BE2C (cell line): ENCODE measurements at places on chromosomes 7 and 10.

DNA sequence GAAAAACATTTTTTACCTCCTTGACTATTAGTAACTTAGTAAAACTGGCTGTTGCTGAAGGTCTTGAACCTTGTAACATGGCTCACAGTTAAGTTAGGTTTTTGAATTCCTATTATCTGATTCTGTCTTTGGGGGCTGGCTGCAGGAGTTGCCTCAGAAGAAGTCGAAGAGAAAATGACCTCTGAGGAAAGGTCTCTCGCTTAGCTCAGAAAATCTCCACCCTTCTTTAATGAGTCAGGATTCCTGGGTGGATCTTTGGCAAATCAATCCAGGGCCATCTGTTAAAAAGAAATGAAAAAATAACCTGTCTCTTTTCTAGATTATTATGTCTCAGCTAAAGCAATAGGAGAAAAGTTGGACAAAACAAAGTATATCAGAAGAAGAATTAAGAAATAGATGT is 267.8 kb upstream of the SEMA3C start:
- DNase-seq, result no peak

DNA sequence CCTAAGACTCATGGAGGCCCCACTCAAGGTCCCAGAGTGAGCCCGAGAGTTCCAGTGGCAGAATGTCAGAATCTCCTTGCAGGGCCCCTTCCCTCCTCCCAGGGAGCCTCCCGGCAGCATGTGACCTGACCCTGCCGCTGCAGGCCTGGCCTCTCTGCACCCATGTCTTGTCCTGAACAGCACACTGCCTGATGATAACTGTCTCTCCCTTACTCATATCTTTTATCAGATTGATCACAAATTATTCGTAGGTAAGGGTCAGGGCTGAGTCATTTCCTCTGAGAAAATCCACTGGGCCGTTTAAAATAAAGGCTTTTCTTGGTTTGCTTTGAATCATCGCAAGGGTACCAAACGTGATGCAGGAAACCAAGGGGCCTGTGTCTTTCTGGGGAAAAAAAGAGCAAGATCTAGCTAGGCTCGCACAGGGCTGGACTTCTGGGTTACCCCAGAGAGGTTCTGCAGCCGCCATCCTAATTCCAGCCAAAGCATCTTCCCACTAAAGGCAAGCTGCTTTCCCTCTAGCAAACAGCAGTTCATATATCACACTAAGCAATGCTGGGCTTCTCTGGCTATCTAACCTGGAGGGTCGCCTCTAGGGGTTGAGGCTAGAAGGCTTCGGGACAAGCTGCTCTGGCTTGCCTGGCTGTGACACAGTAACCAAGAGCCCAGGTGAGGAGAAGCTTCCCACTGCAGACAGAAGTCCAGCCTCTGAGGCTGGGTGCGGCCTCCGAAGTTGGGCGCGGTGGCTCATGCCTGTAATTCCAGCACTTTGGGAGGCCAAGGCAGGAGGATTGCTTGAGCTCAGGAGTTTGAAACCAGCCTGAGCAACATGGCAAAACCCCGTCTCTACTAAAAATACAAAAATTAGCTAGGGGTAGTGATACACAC is 104.9 kb downstream of the SPDYE5 start:
- no peak for DNase-seq

GRCh38 chr7:100728196-100728595 is 5.2 kb upstream of the ZAN start:
- no peak for DNase-seq

GRCh38 chr7:138587485-138587884 is 113.7 kb downstream of the SVOPL start:
- no peak for DNase-seq

- no peak for DNase-seq
Measured at GRCh38 chr10:44995581-44995913, 5.2 kb upstream of the ZNF22 start.

- DNase-seq, result no peak
Measured at GRCh38 chr10:71314694-71315225, 4.3 kb upstream of the SLC29A3 start.

- no peak for DNase-seq
Measured at GRCh38 chr10:84988011-84988410, 659.6 kb downstream of the CCSER2 start.

- peak; percentile 19 for DNase-seq
Measured at GRCh38 chr10:57699944-57700343, 567.8 kb downstream of the IPMK start.

- no peak for DNase-seq
Measured at GRCh38 chr7:119572541-119572940, 700.4 kb upstream of the KCND2 start.

DNA sequence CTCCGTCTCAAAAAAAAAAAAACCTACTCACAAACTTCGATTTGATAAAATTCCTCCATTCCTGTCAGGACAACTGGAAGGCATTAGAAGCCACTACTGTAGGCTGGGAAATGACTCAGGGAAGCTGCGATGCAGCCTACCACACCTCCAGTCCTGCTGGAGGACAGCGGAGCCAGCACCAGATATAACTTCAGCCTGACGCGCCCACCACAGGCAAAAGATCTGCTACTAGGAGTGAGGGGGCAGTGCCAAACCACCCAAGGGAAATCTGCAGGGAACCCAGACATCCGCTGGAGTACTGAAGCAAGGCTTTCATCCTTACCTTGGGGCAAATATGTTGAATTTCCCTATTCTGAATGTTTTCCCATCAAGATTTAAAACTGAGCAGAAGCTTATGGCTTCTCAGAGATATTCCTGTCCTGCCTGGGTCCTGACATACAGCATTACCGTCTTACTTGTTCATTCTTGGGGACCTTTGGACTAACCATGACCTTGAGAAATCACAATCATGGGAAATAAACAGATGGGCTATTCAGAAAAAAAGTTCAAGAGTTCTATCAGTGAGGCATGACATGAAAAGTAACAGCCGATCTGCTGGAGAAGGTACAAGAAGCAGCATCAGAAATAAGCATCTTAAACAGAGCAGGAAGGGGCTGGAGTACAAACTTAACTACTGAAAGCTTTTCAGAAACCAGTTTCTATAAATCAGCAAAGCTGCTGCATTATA is 20.4 kb downstream of the BCCIP start:
- DNase-seq, result no peak

- DNase-seq, result no peak
Measured at GRCh38 chr7:71995111-71995510, 417.0 kb downstream of the CALN1 start.

DNA sequence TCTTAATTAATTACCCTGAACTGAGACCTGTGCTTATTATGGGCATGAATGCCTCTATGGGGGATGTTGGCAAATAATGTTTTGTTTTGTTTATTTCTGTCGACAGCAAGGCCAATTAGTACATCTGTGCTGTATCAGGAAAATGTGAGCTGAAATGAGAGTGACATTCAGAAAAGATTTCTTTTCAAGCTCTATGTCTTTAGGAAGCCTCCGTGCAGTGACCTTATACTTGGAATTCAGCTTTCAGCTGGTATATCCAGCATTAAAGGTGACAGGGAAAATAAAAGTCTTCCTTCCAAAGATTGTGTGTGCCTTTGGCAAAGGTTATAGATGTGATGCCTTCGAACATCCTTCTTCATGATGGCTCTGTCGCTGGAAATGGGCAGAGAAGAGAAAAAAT is 1061.1 kb downstream of the SORCS3 start:
- DNase-seq, result no peak

GRCh38 chr7:155645662-155646061 is 1.2 kb downstream of the RBM33 start:
- no peak for DNase-seq

DNA sequence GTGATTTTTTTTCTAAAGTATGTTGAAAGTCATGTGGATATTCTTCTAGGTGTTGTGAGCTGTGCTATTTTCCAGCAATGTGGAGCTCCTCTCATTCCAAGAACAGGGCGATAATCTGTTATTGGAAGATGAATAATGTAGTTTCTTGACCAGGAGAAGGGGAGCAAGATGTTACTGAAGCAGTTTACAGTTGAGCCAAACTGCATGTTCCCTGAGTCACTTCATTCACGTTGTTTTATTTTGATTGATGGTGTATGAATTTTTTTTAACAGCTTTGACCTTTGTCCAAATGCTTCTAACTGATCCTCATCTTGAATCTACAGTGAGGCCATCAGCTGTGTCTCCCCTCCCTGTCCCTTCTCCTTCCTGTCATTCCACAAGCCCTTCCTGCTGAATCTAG is 277.1 kb upstream of the KLF6 start:
- no peak for DNase-seq

DNA sequence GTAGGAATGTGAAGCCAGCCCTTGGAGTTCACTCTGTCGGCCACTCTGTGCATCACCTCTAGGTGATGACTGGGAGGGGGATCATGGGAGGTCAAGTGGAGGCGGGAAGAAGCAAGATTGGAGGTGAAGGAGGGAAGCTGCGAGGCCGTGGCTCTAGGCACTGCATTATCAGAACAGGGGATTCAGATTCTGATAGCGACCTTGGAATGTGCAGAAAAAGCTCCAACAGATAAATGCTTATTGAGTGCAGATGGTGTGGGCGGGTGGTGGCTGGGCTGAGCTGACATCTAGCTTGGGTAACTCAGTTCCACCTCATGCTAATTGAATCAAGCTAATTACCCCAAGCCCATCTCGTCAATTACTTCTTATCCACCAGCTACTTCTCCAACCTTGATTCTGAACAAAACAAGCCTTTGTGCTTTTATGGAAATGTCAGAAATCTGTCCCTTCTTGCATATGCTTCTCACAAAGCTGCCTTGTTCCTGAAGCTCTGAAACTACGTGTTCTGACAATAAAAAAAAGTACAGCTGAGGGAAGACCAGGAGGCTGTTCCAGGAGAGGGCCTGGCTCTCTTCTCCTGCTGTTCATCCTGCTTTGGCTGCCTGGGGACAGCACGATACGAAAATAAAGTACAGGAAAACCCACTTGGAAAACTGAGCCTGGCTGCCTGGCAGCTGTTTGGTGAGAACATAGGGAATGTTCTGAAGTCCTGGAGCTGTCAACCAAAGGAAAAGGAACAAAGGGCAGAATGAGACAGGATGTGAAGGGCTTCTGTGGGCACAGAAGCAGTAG is 27.5 kb downstream of the STRA8 start:
- no peak for DNase-seq

DNA sequence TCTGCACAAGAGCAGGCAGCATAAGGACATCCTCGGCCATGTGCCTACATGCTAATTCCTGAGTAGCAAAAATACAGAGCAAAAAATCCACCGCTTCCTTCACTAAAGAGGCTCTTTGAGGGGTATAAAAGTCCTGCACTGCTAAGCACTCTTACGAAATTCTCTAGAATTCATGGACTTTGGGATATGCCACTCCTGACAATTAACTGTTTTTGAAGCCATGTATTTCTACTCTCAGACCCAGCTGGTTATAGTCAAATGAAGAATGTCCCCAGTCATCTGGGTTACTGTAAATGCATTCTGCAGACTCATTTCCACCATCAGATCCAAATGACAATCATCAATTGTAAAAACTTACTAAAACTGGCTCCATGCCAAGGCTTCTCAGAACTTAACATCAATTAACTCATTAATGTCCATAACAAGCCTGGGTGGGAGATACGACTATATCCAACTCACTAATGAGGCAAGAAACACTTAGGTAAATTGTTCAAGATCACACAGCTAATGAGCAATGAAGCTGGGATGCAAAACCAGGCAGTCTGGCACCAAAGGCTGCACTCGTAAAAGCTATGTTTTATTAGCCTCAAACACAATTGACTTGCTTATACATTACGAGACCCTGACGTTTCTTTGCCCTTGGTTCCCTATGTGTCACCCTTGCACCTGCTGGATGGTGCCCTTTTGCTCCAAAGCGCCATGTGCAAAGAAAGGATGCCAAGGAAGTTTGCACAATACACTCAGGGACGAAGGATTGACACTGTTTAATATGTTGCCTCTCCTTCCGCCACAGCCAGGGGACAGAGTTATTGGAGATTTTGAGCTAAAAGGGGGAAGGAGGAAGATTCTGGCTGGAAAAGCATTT is 250.4 kb downstream of the ELMO1 start:
- no peak for DNase-seq

GRCh38 chr7:14507617-14508016 is 394.9 kb downstream of the DGKB start:
- DNase-seq, result no peak

GRCh38 chr7:114141415-114141814 is 222.6 kb upstream of the PPP1R3A start:
- no peak for DNase-seq

DNA sequence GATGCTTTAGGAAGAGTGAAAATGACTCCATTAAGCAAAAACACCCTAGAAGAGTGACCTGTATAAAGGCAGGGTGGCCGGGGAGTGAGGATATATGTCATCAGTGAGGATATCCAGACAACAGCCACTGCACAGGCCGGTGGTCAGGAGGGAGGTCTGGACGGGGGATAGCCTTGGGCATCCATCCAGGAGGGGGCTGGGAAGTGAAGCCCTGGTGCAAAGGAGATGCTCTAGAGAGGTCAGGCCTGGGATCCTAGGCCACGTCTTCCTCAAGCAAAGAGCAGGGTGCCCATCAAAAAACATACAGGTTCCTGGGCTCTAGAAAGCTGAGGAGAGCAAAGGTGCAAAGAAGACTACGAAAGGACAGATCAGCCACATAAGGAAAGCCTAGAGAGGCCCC is 25.6 kb downstream of the FAM171A1 start:
- DNase-seq, result peak; percentile 16

DNA sequence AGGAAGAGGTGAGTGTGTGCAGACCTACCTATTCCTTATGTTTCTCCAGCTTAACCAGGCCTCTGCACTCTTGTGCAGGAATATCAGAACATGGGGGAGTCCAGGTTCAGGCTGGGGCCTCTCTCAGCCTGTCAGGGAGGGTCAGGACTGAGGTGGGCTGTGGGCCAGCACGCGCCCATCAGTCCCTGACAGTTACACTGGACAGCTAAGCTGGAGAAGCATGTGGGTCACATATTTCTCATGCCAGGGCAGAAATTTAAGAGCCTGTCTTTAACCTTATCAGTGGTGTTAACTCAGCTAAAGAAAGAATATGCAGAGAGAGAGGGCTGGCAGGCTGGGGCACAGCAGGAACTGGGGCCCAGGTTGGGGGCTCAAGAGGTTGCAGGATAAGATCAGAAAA is 8.7 kb upstream of the POLD2 start:
- no peak for DNase-seq

- no peak for DNase-seq
Measured at GRCh38 chr7:17374654-17375053, 76.2 kb downstream of the AHR start.

DNA sequence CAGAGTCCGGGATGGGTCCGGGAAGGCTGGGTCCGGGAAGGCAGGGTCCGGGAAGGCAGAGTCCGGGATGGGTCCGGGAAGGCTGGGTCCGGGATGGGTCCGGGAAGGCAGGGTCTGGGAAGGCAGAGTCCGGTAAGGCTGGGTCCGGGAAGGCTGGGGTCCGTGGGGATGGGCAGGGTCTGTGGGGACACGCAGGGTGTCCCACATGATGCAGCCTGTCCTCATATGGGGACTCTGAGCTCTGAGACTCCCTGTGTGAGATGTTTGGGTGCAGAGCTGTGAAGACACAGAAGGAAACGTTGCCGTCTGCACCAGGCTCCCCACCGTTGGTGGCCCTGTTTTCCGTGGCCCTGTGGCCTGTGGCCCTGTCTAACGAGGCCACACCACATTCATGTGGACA is 45.7 kb upstream of the ADGRA1 start:
- DNase-seq, result no peak

DNA sequence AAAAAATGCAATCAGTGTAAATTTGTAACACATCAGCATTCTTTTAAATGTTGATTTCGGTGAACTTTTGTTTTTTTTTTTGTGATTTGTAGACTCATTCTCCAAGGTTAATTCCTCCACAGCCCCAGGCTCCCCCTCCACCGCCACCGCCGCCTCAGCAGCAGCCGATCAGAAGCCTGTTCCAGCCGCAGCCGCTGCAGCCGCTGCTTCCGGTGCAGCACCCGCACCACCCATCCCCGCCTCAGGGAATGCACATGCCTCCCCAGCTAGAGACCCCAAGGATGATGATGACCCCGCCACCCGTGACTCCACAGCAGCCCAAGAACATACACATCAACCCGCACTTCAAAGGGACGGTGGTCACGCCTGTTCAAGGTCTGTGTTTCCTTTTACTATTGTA is 66.6 kb downstream of the RBM33 start:
- no peak for DNase-seq
